ENCODE measurements at places on chromosomes 4 and X.

- DNase-seq = no peak
These were observed 849.6 kb upstream of the POU3F4 start for GRCh38 chrX:82658492-82658891.

DNA sequence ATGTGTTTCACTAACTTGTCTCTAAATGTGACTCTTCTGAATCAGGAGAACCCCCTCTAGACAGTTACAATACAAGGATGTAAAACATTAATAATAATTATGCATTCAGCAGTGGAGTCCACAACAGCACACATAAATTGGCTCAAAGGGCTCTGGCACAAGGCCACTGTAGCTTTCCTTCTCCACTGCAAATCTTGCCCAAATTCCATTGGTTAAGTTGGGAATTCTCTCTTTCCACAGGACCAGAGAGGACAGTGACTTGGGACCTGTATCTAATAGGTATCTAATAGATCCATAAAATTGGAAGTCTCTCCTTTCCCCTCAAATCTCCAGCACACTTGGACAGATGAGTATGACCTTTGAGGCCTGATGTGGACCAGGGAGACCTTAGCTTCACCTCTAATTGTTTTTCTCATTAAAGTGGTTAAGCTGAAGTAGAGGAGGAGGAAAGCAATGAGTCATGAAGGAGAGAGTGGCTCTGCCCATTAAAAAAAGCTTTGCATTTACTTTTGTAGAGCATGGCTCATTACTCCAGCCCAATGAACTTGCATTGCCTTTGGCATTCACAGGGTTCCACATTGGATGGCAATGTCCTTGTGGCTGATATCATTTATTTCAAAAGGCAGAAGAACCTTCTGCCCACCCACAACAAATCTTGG, 72.3 kb upstream of the SH3RF1 start:
- no peak for DNase-seq

DNA sequence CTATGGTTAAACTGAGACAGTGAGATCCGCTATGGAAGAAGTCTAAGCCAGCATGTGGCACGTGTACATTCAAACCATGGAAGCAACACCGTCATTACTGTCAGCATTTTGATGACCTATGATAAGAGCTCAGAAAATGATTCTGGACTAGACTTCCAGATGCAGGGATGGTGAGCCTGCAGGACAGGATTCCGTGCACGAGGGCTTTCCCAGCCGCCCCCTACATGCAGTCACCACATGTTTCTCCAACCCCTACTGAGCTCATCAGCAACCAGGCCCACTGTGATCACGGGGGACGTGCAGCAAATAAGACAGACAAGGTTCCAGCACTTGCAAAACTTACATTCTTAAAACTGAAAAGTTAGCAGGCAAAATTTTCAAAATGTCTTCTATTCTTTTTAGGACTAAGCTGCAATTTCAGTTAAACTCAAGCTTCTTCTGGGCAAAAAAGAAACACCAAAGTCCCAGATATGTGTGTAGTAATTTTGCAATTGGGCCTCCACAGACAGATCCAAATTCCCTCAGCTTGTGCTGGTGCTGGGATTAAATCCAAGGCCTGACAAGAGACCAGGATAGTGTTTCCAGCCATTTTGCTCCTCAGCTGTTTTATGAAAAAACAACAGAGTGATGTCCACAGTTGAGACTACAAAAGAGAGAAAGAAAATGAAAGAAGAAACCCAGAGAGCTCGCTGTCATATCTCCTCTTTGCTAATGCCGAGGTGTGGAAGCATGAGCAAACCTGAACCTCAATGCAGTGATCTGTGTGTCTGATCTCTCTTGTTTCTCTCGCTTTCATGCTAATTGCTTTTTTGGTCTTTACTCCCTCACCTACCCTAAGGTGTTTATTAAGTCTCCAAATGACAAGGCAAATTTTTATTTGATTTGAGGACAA, 118.2 kb downstream of the AFAP1 start:
- no peak for DNase-seq

- no peak for DNase-seq
These were observed 1.4 kb downstream of the CNKSR2 start for GRCh38 chrX:21375708-21376009.

- DNase-seq = no peak
These were observed 26.6 kb downstream of the MAOA start for GRCh38 chrX:43682726-43683125.

DNA sequence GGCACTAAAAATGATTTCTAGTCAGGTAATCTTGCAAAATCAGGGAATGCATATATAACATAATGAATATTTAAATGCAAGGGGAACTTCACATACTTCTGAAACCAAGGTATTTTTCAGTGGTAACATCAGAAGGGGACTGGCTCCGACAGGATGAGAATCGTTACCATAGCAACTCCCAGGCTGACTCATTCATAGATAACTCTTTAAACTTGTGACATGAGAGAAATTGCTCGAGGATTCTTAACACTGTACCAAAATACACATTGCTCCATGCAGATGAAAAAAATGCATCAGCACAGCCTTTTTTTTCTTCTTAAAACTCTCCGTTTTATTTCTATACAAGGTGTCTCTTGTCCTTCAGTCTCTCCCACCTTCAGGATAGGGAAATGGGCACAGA, 114.3 kb downstream of the GABRB1 start:
- no peak for DNase-seq

DNA sequence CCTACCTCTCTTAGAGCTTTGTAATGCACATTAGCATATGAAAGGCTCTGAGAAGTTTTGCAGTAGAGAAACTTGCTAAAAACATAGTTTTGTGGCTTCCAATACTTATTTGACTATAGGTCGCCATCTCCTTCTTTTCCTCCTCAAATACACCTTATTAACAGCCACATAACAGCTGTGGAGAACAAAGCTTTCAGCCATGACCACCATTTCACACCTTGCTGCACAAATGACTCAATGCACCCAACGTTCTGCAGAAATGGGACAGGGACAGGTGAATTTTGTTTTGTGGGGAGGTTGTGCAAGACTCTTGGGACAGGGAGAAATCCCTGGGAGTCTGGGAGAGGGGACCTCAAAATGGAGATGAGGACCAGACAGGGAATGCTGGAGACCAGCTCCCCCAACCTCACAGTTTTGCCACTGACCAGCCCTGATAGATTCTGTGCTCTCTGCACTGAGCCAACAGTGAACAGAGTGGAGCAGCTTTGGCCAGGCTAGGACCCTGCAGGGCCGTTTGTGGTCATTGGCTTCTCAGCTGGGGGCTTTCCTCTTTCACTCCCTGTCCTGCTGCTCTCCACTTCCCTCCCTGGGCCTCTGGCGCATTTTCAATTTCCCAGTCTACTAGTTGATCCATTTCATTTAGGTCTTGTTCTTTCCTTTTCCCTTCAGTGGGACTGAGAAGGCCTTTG, 16.6 kb downstream of the FRMPD3 start:
- no peak for DNase-seq

GRCh38 chrX:119991005-119991787, 47.6 kb upstream of the NKAP start:
- no peak for DNase-seq

DNA sequence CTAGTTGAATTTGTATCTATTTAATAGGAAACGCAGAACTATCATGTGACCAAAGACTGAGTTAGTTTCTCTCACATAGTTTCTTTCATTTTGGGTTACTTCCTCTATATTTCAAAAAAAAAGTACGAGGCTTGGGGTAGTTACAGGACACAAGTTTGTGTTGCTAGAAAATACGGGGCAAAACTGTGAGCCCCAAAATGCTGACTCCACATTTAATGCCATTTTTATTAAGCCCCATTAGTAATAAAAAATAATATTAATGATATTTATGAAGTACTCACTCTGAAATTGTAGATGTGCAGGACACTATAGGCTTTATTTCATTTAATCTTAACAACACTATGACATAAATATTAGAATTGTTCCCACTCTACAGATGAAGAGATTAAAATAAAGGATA, 268.6 kb downstream of the DTHD1 start:
- DNase-seq = no peak

GRCh38 chr4:84954982-84955567, 11.4 kb downstream of the WDFY3 start:
- DNase-seq = no peak

DNA sequence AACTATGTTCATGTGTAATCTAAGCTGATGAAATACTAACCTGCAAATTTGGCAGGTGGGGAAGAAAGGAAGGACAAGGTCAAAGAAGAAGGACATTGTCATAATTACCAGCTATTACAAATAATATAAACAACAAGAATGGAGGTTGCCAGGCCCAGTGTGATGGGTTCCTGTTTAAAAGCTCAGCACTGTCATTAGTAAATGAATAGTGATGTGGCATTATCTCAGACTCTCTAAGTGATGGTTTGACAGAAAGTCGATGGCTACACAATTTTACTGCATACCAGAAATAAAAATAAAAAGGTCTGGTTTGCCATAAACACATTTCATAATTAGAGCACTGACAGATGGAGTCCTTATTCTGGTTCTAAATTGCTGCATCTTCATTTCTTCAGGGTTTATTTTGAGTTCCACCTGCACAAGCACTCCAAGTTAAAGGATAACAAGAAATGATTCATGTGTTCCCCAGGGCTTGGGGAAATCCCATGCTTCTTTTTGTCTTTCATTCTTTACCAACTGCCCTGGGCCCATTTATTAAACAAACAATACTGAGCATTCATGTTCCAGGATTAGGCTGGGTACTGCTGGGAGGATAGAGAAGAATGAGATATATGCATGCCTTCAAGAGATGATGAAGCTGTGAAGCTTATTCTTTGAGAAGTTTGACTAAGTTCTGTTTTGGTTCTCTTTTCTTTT, 367.8 kb upstream of the RASGEF1B start:
- no peak for DNase-seq

- no peak for DNase-seq
These were observed 98.3 kb downstream of the ITM2A start for GRCh38 chrX:79268788-79269187.

Data from stimulated activated CD4-positive, alpha-beta T cell treated with anti-CD3 and anti-CD28 coated beads, Interleukin-2, amount 100 ng/mL, for 24 hours (primary cell).